ENCODE measurements at places on chromosomes 3 and 15.
A peak's percentile ranks its signal among the peaks of the same experiment; 100 is the strongest.

- DNase-seq = no peak
Observed at GRCh38 chr3:184428561-184429175, 48.8 kb downstream of the CHRD start.

DNA sequence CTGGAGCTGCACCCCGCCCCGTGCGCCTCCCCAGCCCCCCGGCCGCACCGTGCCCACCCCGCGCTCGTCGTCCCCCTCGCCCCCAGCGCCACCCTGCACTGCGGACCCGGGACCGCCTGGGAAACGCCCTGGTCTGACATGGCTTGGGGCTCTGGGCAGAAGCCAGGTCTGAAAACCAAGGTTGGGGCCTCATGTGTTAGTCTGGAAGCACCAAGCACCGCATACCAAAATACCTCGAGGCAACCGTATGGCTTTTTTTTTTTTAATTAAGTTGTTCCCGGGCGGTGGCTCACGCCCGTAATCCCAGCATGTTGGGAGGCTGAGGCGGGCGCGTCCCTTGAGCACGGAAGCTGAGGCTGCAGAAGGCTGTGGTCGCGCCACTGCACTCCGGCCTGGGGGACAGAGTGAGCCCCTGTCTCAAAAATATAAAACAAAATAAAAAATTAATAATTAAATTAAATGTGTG, 91.5 kb upstream of the CHD2 start:
- no peak for DNase-seq

- no peak for DNase-seq
Observed at GRCh38 chr15:40441565-40442531, 1.1 kb downstream of the BAHD1 start.

- no peak for DNase-seq
Observed at GRCh38 chr15:93454788-93455187, 365.8 kb upstream of the RGMA start.

DNA sequence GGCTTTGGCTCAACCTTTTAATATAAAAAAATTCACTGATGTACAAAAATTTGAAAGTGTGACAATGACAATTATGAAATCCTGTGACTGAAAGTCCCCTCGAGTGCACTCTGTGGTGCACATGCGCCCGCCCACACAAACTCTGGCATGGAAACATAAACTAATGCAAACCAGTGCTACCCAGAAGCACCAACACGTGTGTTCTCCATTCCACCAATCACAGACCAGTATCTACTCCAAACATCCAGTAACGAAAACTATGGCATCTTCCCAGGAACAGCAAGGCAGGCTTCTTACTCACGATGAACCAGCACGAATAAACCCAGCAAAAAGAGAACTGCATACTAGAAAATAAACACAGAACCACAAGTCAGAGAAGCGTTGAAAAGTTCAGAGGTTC, 11.7 kb upstream of the NMB start:
- DNase-seq = no peak

GRCh38 chr3:160999274-160999673, 105.9 kb downstream of the B3GALNT1 start:
- no peak for DNase-seq

GRCh38 chr3:157428853-157429252, 7.8 kb upstream of the PTX3 start:
- no peak for DNase-seq

DNA sequence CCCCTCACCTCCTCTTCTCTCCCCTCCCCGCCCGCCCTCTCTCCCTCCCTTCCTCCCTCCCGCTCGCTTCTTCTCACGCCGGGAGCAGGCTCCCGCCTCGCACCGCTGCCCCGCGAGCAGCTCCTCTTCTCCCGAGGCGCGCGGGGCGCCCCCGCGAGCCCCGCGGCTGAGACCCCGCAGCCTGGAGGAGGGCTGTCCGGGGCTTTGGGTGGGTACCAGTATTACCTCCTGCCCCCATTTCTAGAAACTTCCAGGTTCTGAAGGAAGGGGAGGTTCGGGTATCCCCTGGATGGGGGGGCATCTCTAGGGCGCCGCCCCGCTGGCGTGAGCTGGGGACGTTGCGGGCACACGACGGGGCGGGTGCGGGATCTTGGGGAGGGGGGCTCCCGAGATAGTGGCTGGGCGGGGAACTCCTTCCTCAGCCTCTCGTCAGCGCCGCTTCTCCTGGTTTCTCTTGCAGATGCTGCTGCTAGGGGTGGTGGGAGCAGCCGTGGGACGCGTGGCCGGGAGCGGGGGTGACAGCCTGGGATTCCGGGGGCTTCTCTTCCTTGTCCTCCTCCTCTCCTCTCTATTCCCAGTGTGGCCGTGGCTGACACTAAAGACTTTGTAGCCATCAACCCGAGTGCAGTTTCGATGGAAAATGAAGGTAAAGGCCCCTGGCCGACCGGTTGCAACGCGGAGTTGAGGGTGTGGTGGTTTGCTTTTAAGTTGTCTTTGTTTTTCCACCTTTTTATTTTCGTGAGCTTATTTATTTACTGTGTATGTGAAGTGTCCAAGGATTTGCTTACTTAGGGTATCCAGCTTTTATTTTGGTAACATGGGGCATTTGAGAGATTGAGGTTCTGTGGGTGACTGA, 474 bp downstream of the ATP2C1 start:
- DNase-seq = peak; percentile 7

GRCh38 chr3:17054301-17054981, 169.7 kb downstream of the PLCL2 start:
- no peak for DNase-seq

DNA sequence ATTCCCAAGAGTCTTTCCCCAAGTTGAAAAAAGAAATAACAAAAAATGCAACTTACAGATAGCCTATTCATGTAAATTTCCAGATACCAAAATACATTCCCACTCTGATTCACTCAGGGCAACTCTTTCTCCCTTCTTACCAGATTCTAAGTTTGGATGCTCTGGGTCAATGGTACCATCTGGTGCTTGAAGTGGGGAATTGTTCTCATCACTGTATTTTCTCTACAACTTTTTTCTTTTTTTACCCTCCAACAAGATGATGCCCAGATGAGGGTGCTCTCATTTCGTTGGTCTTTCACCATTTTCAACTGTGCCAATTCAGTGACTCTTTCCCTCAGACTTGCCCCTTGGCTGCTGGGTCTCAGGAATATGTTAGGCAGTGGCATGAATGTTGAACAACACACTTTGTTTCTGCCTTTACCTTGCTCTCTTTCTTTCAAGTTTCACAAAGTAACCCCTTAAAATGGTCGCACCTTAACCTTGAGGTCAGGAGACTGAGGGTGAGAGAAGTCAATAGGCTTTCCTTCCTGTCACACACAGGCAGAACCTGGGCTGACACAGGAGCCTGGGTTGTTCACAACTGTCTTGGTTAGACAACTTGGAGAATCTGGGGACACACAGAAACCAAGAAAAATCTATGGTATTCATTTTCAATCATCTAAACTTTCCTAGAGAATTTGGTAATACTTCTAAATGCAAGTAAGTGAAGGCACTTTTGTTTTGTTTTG, 330.7 kb upstream of the SLCO3A1 start:
- no peak for DNase-seq

DNA sequence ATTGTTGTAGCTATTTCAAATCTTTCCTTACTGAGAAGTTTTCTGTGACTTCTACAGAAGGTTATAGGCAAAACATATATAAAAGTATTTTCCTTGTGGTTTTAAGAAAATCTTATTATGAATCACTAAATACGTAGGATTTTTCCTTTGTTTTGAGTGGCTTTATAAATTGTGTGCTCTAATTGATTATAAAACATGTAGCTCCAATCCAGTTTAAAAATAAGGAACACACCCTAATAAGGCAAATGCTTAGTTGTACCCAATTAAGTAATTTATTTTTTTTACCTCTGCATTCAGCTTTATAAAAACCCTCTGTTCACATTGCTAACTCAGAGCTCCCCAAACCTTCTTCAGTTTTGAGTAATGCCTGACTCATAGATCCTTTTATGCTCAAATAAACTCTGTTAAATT, 408.0 kb downstream of the NAALADL2 start:
- DNase-seq = no peak

- DNase-seq = no peak
Observed at GRCh38 chr3:184982076-184982475, 170.1 kb downstream of the VPS8 start.

GRCh38 chr3:146217324-146217723, 33.6 kb downstream of the PLSCR4 start:
- no peak for DNase-seq

- DNase-seq = no peak
Observed at GRCh38 chr15:62323353-62323890, 158.3 kb upstream of the C2CD4B start.

- no peak for DNase-seq
Observed at GRCh38 chr15:60396560-60396957, 1.2 kb downstream of the ANXA2 start.

DNA sequence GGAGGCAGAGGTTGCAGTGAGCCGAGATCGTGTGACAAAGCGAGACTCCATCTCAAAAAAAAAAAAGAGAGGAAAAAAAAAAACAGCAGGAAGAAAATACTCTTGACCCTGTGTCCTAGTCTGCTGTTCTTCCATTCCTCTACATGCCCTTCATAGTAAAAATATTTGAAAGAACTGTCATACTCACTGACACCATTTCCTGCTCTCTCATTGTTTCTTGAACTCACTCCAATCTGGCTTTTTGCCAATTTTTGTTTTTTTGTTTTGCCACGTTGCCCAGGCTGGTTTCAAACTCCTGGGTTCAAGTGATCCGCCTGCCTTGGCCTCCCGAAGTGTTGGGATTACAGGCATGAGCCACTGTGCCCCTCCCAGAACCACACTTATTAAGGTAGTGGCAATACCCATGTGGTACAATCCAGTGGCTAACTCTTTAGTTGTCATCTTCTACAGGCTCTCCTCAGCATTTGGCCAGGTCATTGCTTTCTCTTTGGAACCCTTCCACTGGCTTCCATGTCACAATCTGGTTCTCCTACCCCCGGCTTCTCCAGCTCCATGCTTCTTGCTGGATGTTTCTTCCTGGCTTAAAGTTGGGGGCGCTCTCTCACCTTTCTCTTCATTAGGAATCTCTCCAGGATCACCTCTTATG, 238.2 kb upstream of the C2CD4B start:
- no peak for DNase-seq

- no peak for DNase-seq
Observed at GRCh38 chr3:105759442-105760078, 109.3 kb downstream of the CBLB start.

DNA sequence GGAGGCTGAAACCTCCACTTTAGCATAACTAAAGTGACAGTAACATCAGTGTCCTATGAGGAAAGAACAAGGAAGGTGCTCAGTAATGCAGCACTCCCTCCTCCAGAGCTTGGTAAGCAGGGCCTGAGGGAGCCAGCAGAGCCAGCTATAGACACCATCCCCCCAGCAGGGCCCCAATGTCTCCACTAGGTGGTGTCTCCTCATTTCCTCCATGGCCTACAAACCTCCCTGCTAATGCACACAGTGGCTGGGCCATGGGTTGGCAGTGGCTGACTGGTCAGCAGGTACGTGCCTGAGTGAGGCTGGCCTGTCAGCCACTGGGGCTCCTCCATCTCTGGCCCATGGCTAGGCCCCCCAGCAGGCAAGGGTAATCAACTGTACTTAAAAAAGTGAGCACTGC, 13.6 kb downstream of the MRPS25 start:
- DNase-seq = peak; percentile 10

- DNase-seq = no peak
Observed at GRCh38 chr3:62586356-62586755, 213.0 kb upstream of the FEZF2 start.

DNA sequence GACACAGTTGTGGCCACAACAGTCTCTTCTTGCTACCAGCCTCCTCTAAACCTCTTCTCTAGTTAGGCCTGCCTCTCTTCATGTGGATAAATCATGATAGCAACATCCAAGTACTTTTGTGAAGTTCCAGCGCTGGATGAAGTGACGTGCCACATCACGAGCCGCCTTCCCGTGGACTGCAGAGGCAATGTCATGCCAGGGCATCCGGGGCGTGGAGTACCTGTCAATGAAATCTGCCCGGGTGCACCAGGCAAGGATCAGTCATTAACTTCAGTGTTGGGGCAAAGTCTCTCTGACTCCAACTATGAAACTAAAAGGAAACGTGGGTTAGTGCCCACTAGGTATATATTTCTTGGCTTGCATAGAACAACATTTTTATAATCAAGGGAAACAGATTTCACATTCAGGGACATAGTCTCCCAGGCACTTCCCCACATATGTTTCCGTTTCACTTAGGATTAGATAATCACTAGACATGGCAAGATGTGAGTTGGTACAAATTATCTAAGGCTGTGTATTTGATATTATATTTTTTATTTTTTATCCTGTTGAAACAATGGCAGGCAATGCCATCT, 133.6 kb downstream of the PLD1 start:
- DNase-seq = no peak

DNA sequence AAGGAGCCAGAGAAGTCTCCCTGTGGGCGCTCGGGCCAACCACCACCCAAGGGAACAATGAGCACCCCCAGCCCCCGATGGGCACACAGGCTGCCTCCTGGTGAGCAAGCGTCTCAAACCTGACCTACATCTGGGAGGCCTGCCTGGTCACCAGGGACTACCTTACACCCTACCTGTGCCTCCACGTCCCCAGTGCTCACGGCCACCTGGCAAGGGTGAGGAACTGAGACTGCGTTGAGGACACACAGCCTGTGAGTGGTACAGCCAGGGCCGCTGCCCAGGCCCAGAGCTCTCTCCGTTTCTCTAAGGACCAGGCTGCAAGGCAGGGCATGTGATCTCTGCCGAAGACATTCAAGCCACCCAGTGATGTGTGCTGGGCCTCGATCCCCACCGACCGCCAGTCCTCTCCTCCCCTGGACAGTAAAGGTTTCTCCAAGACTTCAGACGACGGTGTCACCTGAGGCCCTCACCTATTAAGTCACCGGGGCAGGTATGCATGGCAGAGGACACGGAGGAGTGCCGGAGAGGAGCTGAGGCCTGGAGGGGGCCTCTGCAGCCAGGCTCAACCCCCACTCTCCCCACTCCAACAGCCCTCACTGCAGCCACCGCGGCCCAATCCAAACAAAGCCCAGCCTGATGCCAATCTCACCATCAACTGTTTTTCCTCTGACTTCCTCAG, 2.8 kb downstream of the GOLGA8A start:
- DNase-seq = no peak

GRCh38 chr3:55818485-55818884, 331.4 kb upstream of the WNT5A start:
- DNase-seq = no peak

DNA sequence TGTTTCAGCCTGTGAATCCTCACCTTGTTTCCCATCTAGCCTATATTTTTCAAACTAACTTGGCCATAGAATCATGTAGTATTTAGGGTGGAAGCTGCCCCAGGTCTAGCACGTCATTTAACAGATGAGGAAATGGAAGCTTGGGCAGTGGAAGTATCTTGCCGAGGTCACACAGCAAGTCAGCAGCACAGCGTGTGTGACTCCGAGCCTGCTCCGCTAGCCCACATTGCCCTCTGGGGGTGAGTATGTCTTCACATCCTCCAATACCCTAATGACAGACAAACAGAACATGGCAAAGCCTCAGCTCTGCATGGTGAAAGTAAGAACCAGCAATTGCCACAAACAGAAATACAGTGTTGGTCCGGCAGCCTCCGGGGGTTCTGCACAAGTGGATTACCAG, 2.2 kb upstream of the CCR5 start:
- no peak for DNase-seq

- no peak for DNase-seq
Observed at GRCh38 chr3:181943285-181943684, 231.6 kb downstream of the SOX2 start.

- no peak for DNase-seq
Observed at GRCh38 chr3:173690542-173691180, 293.1 kb downstream of the NLGN1 start.

All from stimulated activated CD4-positive, alpha-beta T cell treated with anti-CD3 and anti-CD28 coated beads, Interleukin-15, amount 100 ng/mL, for 1 hour (primary cell).